ENCODE measurements at places on chromosomes 3 and 15.

DNA sequence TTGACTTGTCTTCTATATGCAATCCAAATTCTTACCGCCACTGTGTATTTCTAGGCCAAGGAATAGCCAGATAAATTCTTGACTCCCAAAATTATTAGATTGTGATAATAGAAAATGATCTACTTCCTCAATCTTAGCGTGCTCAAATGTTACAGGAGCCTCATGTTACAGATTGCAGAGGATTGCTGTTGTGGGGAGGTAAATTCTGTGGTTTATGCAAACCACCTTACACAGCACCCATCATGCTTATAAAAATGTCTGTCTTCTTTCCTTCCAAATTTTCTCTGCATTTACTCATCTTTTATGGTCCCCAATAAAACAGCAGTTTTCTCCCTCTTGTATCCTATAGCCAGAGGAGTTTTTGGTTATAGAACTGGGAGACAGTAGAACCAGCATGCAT lies 420.2 kb upstream of the ROBO1 start:
- DNase-seq: no peak

DNA sequence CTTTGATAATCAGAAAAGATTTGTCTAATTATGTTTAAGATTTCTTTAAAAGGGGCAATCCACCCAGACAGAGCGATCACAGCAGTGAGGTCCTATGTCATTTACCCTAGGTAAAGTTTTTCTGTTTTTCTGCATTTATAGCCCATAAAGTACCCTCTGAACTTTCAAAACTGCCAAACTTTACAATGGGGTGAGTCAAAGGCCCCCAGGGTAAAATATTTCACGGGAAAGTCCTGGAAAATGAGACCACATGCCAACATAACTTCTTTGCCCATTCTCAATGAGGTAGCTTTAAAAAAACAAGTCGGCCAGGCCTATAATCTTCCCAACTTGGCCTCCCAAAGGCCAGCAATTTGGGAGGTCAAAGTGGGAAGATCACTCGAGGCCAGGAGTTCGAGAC lies 53.0 kb downstream of the SUCLG2 start:
- no peak for DNase-seq

GRCh38 chr3:131630097-131630496 lies 127.3 kb upstream of the MRPL3 start:
- DNase-seq: no peak

- DNase-seq: no peak
These were observed 255.8 kb upstream of the CDIN1 start for GRCh38 chr15:36323615-36324014.

DNA sequence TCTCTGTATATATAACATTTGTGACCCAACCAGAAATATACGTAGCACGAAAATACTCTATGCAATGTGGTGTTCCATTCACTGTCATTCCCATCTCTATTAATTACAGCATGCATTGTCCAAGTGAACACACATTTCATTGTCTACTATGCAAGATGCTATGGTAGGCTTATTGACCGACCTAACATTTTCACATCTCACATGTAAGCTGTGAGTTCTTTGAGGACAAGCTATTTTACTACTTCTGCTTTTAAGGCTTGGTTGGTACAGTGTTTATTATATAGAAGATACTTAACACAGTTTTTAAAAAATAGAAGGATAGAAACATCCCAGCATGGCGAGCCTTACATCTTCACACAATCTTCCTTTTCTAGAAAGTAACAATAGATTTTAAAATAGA lies 164.4 kb downstream of the KLHL25 start:
- DNase-seq: no peak

GRCh38 chr3:113783463-113783862 lies 36.6 kb downstream of the ATP6V1A start:
- no peak for DNase-seq

- DNase-seq: peak; percentile 36
These were observed 20.4 kb upstream of the NFKBIZ start for GRCh38 chr3:101828691-101829436.

DNA sequence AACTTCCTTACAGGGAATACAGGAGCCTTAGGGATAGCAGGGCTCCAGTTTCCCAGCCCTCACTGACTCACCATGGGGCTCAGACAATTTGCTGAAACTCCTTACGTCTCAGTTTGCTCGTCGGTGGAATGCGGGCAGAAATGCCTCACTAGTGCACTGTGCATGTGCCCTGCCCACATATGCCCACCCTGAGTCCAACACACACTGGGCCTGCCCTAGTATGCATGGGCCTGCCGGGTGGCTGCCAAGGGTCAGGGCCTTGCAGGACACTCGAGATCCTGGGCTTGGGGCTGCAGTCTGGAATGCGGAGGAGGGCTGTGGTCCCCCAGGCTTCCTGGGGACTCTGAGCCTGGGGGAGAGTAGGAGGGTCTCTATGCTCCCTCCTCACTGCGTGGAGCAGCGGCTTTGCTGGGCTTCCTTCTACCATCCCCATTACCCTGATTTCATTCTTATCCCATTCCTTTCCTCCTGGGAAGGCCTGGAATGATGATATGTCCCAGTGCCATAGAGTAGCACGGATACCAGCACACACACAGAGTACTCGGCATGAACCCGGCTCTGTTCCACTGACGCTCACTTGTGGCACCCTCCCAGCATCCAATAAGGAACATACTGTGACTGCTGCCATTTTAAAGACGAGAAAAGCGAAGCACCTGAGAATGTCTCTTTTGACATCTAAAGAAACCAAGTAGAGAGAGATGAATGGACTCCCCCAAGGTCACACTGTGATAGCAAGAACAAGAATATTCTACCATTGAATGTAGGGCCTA lies 124.2 kb downstream of the ASB7 start:
- no peak for DNase-seq

- DNase-seq: no peak
These were observed 30.1 kb downstream of the FAIM start for GRCh38 chr3:138638641-138639040.

DNA sequence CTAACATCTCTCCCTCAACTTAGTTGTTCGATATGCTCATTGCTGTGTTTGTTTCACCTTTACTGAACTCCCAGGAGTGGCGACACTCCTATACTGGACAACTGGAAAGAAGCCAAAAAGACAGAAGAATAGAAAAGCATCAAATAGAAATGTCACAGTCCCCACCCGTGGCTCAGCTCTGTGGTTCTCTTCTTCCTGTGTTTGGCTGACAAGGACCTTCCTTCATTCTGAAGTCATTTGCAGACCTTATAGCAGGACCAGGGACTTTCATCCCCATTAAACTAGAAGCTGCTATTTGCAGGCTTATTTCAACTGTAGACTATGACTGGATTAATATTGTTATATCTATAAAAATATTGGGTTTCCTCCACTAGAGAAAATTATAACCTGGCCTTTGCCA lies 125.9 kb downstream of the NECTIN3 start:
- no peak for DNase-seq

DNA sequence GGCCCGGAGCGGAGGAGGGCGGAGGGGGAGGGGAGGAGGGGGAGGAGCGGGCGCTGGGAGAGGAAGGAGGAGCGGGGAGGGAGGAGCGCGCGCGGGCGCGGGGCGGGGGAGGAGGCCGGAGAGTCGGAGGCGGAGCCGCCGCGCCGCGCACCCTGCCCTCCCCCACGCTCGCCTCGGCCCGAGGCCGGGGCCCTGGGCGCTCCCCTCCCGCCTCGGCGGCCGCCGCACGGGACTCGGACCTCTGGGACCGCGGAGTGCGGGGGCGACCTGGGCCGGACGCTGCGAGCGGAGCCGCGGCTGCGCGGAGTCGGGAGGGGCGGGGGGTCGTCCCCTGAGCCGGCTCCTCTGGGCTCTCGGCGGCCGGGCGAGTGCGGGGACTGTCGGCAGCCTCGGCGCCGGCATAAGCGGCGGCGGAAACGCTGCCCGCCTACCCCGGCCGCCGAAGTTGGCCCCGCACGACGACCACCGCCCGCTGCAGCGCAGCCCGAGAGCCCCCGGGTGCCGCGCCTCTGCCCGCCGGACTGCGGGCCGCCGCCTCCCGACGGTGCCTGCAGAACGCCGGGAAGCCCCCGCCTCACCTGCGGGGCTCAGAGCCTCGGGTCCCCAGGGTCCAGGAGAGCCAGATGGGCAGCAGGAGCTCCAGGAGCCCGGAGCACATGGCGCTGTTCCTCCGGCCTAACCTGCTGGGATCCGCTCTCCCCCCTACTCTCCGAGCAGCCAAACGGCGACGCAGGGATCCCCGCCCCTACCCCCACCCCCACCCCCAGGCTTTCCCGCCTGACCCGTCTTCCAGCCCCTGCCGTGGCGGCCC lies 406 bp upstream of the GABRB3 start:
- no peak for DNase-seq

DNA sequence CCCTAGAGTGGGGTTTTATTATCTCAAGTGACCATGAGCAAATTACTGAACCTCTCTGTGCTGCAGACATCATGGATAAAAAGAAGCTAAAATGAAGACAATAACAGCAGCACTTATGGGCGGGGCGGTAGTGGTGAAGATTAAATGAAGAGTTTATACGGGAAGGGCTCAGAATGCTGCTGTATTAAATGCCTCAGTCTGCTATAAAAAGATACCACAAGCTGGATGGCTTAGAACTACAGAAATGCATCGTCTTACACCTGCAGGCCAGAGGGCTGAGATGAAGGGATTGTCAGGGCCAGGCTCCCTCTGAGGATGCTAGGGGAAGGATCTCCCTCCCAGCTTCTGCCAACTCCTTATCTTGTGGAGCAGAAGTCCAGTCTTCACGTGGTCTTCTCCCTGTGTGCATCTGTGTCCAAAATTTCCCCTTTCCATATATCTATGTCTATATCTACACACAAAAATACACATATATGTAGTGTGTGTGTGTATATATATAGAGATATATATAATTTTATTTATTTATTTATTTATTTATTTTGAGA lies 2.9 kb downstream of the ALG1L2 start:
- no peak for DNase-seq

- DNase-seq: no peak
These were observed 64.1 kb downstream of the LSM3 start for GRCh38 chr3:14242490-14243311.

DNA sequence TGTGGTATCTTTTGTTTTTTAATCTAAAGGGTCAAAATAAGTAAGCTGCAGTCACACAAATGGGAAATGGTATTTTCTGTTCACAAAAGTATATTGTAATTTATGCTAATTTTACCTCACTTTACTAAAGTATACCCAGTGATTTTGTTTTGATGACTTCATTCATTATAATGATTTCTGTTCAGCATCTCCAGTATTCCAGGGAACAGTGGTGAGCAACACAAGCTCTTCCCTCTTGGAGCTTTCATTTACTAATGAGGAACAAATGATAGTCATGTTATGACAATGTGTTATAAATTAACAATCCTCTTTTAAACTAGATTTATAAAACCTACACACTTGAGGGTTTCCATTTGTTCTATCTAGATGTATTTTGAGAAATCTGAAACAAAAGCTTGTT lies 20.5 kb upstream of the EIF3J start:
- DNase-seq: no peak

DNA sequence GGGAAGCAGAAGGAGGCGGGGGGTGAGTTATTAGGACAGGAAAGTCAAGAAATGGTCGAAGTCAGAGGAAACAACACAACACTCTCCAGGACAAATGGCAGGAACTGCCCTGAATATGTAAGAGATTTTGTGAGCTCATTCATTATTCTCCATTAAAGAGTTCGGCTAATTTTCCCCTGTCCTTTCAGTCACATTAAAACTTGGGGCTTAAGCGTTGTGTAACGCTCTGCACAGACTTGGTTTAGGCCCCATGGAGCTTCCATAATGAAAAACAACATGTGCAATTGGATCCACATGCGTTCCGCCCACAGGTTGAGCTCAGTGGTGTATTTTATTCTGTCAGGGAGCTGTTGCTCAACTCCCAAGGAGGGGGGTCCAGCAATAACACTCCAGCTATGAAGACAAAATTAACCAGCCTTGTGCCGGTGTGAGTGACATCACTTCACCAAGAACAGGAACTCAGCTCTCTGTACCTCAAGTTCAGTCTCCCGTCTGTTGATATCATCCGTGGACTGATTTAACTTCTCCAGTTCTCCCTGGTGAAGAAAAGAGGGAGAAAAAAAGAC lies 2.3 kb downstream of the SH3BP5 start:
- no peak for DNase-seq

DNA sequence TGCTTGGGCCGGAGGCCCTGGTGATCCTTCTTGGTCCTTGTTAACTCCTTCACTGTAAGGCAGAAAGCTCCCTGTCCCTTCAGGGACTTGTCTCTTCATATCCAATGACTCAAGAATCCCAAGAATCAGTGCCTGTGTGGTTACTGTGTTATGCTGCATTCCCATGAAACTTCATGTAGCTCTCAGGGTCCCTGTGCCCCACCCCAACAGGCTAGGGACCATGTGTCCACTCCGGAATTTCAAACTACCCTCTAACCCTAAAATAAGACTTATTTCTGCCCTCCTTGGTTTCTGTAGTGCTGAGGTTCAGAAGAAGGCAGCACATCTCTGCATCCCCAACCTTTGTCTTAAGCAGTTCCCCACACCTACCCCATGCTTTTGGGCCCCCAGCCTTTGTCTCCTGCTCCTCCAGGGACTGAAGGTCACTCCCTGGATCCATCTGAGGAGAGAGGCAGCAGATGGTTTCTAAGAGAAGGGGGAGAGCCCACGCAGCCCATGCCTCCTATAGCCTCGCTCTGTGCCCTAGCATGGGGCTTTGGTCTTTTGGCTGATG lies 531 bp upstream of the MAP1A start:
- DNase-seq: no peak

Measured in CD8-positive, alpha-beta memory T cell (primary cell).